SK-N-MC (cell line): ENCODE measurements at places on chromosomes 16 and 17.

DNA sequence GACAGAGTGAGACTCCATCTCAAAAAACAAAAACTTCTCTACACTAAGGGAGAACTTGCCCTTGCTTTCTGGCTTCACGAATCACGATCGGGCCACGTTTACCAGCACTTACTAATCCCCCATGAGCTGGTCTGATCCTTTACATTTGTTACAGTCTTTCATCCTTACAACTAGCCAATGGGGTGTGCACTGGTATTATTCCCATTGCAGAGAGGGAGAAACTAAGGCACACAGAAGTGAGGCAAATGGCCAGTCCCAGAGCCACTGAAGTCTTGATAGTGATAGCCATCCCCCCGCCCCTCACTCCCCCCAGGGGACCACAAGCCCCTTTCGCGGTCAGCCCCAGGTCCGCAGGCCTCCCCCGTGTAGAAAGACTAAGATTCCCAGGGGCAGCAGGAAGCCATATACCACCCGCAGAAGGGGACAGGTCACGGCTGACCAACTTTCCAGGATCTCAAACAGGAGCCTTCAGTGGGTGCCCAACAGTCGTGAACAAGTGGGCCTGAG, 868 bp downstream of the NATD1 start:
- DNase-seq, result no peak

DNA sequence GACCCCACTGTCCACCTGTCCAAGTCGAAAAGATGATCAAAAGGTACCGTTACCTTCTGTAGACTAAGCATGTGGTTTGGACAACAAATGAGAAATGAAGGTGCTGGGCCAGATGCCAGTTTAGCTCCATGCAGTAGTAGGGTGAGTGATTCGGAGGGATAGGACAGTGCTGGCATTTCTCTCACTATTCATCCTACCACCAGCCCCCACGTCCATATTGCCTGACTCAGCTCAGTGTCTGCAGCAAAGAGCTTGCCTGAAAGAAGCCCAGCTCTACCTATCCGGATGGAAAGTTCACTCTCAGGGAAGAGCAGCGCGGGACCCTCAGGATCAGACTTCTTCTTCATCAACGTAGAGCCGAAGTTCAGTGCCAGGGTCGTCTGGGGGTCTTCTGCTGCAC, 145.0 kb downstream of the SLC39A11 start:
- DNase-seq, result no peak

DNA sequence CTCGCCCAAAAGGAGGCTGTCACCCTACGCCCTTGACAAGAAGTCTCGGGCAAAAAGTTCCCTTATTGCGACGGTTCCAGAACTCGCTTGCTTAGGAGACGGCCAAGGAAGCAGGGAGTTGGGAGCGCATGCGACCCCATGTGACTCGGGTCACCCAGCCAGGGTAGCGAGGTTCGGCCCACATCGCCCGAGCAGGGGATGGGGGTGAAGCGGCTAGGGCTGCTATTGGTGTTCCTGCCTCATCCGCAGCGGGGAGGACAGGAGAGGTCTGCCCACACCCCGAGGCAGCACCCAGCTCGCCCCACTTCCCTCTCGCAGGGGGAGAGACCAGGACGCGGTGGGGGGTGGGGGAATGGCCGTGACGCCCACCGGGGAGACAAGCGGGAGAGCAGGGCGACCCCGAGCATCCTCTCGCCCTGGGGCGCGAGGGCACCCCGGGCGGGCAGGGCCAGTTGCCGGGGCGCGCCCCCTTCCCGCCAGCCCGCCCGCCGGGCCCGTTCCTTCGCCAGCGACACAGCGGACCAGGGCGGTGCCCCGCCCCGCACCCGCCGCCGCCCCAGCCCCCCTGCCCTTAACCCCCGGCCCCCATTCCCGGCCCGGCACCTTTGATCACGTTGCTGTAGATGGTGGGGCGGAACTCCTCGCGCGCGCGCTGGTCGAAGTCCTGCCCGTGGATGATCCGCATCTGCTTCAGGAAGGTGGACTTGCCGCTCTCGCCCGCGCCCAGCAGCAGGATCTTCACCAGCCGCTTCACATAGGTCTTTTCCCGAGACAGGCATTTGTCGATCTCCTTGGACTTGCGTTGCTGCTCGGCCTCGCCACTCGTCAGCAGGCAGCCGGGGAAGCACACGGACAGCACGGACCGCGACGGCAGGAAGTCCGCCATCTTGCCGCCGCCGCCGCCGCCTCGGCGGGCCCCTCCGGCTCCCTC, 567 bp downstream of the GNA13 start:
- DNase-seq, result no peak

DNA sequence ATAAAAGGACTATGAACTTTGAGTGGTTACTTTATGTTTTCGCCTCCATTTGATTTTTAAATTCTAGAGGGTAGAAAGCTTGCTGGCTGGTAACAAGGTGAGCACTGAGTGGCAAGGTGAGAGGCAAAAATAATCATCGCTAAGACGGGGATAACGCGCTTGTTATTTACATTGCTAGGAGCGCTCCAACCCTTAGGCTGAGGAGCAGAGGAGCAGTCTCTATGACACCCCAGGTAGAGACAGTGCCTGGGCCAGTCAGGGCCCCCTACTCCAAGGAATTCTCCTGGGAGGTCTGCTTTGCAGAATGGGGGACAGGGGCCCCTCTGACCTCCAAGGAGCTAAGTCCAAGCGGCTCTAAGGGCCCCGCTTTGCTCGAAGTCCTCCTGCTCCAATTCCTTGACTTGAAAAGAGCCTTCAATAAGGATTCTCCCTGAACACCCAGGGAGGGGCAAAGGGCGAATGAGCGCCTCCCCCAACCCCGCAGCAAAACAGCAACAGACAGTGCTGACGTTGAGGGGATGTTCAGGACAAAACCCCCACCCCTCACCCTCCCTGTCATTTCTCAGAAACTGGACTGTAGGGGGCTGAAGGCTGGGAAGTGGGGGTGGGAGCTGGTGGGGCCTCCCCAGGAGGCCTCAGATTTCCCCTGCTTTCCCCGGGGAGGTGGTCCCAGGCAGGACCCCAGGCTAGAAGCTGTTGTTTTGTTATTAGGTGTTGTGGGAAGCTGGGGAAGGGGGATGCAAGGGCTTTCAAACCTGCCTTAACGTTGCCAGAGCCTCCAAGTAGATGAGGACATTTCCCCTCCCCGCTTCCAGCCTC, 10.2 kb upstream of the FOXF1 start:
- DNase-seq, result no peak

- DNase-seq, result no peak
Observed at GRCh38 chr17:60353773-60354172, 38.2 kb downstream of the USP32 start.

- no peak for DNase-seq
Observed at GRCh38 chr16:88430185-88430523, 22.9 kb upstream of the ZFPM1 start.

- no peak for DNase-seq
Observed at GRCh38 chr17:59287452-59287851, 44.0 kb upstream of the YPEL2 start.

DNA sequence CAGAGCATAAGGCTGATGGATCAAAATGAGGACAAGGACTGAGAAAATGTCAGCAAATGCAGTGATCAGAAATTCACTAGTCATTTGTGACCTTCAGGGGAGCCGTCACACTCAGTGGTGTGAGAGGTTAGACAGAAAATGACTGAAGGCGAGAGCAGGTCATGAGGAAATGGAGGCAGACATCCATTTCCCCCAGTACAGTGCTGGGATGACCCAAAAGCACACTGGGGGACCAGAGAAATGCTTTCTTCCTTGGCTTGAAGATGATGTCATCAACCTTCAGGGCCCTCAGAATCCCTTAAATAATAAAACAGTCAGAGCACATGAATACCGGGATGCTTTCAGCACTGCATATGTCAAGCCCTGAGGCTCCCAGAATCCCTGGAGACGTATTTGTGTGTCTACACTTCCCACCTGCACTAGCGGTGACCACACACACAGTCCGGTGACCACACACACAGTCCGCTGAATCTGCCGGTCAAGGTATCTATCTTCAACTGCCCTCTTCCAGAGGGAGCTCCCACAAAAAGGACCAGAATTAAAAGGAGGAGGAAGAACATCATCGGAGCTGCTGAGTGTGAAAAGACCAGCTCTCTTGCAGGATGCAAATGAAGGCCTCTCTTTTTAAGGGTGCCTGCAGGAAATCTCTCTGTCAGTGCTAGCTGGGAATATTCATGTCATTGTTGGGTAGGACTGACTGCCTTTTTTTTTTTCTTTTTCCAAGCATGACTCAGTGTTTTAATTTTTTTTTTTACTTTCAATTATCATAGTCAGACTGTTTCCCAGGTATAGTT, 8.2 kb downstream of the UBE2O start:
- DNase-seq, result no peak
